AG04449 (cell line): ENCODE measurements at places on chromosomes 4 and X.

GRCh38 chrX:30713061-30713525 lies 59.9 kb downstream of the GK start:
- peak; percentile 16 for DNase-seq

GRCh38 chrX:17519358-17519757 lies 144.4 kb downstream of the NHS start:
- no peak for DNase-seq

DNA sequence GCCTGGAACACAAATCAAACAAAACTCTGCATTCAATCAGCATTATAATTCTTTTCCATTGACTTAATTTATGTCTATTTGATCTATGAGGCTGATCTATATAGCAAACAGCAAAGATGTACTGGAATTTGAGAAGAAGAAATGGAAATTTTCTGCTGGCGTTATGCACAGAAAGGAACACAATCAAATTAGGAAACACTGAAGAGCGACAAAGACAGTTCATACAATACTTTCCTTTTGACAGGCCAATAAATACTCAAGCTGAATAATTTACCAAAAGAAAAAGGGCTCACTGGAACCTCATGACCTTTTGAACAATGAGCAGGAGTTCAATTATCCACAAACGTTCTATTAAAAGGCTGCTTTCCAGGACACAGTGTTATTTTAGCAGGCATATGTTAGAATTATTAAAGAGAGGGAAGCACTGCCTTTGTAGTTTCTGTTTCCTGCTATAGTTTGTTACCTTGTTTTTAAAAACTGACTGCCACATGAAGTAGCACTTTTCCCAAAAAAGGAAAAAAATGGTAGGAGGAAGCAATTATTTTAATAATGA lies 8.1 kb downstream of the PDHA2 start:
- no peak for DNase-seq

DNA sequence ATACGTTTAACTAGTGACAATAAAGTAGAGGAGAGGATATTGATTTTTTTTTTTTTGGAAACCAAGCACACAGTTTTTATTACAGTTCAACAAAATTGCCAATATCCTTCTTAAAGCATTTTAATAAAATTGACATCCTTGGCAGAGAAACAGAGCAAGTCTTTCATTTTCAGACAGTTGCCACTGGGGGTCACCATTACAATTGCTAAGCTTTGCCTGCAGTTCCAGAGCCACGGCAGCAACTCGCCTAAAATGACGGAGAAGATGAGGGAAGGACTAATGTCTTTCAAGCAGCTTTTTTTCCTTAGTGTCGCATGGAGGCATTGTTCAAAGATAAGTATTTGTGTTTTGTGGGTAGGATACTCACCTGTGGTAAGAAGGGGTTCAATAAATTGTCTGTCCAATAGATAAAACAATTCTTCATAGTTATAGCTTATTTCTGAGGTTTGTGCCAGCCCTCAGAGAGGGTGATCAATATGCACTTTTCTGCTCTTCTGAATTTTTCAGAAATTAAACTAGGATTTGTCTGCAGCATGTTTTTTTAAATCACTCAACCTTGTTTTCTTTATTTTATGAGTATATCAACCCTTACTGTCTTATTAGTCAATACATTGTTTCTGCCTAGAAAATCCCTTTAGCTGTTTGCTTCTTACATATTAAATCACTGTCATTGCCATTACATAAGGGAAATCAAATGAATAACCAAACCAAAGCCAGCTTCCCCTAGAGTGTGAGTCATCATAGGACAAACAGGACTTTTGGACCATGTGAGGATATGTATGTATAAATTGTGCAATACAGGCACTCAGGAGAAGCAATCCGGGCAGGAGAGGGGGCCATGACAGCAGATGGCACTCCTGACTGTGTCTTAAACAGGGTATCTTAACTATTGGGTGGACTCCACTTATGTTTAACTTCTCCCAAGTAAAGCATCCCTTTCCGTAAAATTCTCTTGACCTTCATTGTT lies 508.1 kb upstream of the ARX start:
- DNase-seq: no peak

DNA sequence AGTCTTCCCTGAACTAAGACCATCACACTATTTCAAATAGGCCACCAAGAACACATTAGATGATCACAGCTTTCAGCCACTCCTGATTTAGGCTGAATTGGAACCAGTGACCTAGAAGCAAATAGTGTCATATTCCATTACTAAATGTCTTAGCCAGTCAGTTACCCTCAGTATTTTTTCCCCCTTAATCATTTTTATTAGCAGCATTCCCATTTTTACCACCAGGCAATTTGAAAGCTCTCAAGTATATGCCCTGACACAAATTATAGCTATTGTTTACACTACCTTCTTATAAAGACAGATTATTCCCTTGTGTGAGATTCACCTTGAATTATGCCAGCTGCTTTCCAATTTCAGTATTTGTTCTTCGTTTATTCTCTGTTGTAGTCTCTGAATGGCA lies 1146.9 kb downstream of the PDHA2 start:
- no peak for DNase-seq

DNA sequence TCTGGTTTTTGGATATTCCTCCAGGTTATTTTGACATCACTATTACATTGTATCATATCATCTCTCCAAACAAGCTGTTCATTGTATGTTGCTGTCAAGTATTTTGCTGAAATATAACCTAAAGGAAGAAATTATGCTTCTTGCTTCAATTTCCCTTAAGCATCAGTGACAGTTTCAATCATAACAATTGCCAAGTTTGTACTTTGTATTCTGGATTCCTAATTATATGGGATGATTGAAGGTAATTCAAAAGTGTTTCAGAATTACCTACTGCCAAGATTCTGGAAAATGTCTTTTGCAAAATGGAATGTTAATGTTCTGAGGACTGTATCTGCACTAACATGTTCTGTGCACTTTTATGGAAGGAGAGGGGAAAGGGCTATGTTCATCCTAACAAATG lies 228.7 kb downstream of the PRDM5 start:
- DNase-seq: no peak

- no peak for DNase-seq
Measured at GRCh38 chr4:28232376-28232775, 1371.7 kb downstream of the STIM2 start.

DNA sequence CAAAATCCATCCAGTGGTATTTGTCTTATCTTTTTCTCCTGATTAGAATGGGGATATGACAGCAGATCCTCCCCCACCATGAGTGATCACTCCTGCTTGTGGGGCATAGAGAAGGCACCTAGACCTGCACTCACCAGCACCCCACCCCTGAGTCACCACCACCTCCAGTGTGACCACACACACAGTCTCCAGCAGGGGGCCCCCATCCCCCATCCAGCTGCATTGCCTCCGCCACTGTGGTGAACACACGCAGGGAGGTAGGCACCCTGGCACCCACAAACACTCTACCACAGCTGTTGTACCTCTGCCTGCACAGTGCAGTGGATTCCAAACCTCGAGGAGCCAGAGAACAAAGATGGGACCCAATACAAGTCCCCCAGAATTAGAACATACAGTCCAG lies 9.0 kb upstream of the MAGEA8 start:
- DNase-seq: no peak

DNA sequence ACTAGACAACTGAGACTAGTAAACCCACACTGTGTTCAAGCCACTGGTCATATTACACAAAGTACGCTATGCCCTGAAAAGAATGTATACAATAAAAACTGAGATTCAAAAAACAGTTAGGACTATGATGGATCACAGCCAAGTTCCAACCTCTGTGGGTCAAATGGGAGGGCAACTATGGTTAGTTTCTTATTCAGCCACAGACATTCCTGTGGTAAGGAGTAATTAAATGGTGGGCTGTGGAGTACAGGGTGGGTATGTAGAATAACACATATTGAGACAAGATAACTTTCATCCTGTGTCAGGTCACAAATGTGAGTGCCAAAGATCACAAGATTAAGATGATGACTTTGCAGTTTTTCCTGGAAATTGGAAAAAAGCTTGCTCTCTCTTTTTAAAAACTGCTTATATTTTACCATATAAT lies 167.2 kb downstream of the NPNT start:
- peak; percentile 21 for DNase-seq

- DNase-seq: no peak
Measured at GRCh38 chr4:77849278-77849965, 13.2 kb upstream of the MRPL1 start.

- no peak for DNase-seq
Measured at GRCh38 chrX:17459008-17459611, 84.1 kb downstream of the NHS start.

DNA sequence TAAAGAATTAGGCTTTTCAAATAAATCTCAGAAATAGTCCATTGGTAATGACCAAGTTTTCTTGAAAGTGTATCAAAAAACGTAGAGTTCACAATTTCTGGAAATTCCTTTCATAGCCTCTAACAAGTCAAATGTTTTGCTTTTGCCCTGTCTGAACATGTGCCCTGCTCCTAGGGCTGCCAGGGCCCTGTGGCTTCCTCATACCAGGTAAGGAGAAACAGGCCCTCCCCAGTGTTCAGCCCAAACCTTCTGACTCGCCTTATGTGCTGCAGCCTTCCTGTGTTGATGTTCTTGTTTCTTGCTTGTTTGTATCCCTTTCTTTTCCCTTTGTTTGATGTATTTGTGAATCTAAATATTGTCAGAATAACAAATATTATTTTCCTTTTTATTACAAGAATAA lies 146.1 kb upstream of the PACRGL start:
- no peak for DNase-seq

GRCh38 chr4:124738994-124739393 lies 26.5 kb upstream of the ANKRD50 start:
- no peak for DNase-seq

GRCh38 chr4:158778712-158779111 lies 9.9 kb downstream of the FNIP2 start:
- no peak for DNase-seq

DNA sequence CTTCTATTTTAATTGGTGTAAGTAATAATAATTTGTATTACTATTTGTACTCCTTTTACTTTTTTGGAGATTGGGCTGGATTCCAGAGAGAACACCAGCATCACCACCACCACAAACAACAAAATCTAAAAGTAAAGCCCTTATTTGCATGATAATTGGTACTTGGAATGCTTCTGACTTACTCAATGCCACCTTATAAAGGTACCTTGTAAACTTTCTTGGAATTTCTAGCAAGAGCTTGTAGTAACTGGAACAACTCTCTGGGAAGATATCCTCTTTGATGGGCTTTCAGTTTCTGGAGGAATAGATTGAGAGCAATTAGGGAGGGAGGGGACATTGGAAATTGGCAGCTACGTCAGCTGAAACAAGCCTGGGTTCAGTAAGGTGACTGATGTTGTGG lies 20.2 kb upstream of the PITX2 start:
- no peak for DNase-seq

DNA sequence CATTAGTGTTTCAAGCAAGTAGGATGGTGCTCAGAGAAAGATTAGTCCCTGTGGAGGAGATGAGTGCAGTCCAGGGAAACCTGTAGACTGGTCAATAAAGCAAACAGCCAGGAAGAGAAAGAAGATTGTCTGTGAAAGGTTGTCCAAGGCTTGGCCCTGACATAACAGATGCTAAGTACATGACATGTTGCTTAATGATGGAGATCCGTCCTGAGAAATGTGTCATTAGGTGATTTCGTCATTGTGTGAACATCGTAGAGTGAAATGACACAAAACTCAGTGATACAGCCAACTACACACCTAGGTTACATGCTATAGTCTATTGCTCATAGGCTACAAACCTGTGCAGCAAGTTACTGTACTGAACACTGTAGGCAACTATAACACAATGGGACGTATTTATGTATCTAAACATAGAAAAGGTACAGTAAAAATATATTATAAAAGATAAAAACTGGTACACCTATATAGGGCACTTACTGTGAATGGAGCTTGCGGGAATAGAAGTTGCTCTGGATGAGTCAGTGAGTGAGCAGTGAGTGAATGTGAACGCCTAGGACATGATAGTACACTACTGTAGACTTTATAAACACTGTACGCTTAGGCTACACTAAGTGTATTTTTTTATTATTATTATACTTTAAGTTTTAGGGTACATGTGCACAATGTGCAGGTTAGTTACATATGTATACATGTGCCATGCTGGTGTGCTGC lies 9.0 kb upstream of the PRSS48 start:
- DNase-seq: no peak

DNA sequence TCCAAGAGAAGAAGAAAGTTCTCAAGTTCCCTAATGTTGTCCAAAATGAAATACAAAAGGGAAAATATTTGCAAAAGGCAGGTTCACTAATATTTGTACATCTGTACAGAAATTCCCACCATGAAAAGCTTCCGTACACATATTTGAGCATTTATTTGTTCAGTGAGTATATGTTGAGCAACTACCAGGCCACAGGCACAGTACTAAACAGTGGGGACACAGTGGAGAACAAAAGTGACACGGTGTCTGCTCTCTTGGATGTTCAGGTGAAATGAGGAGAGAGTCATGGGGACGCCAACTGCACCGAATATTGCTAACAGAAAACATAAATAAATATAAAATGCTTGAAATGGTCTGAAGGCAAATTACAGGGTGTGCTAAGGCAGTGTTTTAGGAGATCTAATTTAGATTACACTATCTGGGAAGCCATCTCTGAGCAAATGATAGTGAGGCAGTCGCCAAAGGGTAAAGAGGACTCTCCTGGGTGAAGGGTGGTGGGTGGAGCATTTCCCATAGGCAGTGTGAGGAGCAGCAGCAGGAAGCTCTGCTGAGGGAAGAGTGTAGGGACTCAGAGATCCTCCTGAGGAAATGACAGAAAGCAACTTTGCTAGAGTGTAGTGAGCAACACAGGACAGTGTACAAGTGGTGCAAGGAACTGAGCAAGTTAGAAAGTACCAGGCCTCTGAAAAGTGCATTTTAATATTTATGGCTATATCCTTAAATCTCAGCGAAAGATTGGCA lies 375.2 kb downstream of the GALNTL6 start:
- DNase-seq: no peak

GRCh38 chr4:97153042-97153441 lies 990.2 kb downstream of the STPG2 start:
- DNase-seq: no peak

- no peak for DNase-seq
Measured at GRCh38 chr4:182831376-182831775, 85.8 kb downstream of the DCTD start.

GRCh38 chr4:41815473-41815872 lies 66.9 kb upstream of the PHOX2B start:
- no peak for DNase-seq

DNA sequence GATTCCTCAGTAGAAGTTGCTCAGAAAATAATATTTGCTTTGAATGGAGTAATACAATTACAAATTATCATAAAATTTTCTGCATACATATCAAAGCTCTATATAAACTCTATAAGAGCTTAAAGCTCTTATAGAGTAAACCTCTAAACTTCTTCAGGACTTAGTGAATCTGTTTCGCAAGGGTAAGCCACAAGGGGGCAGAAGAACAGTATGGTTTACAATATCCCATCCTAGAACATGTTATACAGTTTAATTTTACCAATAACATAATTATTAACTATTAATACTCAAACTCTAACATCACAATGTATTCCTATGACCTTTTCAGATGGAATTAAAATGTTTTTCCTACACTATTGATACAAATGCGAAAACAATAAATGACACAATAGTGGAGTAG lies 33.8 kb upstream of the SPANXN1 start:
- DNase-seq: no peak

GRCh38 chrX:122545778-122546177 lies 638.3 kb upstream of the GRIA3 start:
- DNase-seq: no peak
